ENCODE measurements at places on chromosomes 1 and 21. TPM values are rescaled to one million over a fixed set of nuclear protein-coding genes. Genes with fewer than 3 reads are reported as not detected.
A peak's percentile ranks its signal among the peaks of the same experiment; 100 is the strongest.

GRCh38 chr1:30335997-30336390 is 387.4 kb downstream of the MATN1 start:
- H3K27me3 ChIP-seq: peaks cover 4% of the 10 kb centered on the region
- H3K4me1 ChIP-seq: no peaks in the 10 kb centered on the region
- H3K27ac ChIP-seq: no peak overlapping the region
- DNase-seq: no peak

- no peaks in the 10 kb centered on the region for H3K27me3 ChIP-seq
- H3K4me1 ChIP-seq: peaks cover 10% of the 10 kb centered on the region
- no peak for DNase-seq
- peaks cover 6% of the 10 kb centered on the region for H3K36me3 ChIP-seq
- H3K27ac ChIP-seq: peak overlapping the region; percentile 99
Observed at GRCh38 chr21:42739061-42739931, 85.9 kb downstream of the PDE9A start.

HTR6 gene
- total RNA-seq: not detected

RGSL1 gene
- total RNA-seq: not detected

GRCh38 chr1:65467536-65467935 is 47.1 kb downstream of the LEPR start:
- no peaks in the 10 kb centered on the region for H3K4me1 ChIP-seq
- no peak overlapping the region for H3K27ac ChIP-seq
- no peak for DNase-seq
- peaks cover 6% of the 10 kb centered on the region for H3K27me3 ChIP-seq

Measured in naive thymus-derived CD8-positive, alpha-beta T cell (primary cell).